ENCODE measurements at places on chromosomes 6 and 20.
A peak's percentile ranks its signal among the peaks of the same experiment; 100 is the strongest.

GRCh38 chr6:71396410-71396801 is 107.8 kb downstream of the OGFRL1 start:
- peak; percentile 75 for DNase-seq

DNA sequence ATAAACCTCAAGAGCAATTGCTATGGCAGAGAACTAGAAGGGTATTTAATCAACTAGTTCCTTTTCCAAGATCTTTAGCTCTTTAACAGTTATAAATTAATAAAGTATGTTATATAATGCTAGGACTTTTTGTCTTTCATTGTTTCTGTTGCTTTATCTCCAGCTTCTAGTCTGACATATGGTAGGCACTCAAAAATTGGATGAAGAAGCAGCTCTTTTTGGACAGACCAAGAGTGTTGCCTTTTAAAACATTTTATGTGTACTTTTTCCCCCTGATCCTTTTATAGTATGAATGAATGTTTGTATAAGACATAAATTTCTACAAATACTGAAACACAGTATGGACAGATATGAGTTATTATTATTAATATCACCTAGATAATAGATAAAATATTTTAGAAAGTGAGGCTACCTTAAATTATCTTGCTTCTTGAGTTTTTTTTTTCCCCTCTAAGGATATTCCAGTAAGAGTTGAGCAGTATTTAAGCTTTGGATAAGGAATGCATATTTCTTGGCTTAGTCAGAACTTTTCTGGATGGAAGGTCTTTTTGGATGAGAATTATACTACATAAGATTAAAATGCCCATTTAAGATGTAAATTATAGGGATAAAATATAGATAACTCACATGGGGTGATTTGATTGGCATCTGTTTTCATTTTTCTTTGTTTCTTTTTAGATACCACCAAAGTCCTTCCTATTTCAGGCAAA is 16.6 kb downstream of the LAMA2 start:
- DNase-seq: no peak

DNA sequence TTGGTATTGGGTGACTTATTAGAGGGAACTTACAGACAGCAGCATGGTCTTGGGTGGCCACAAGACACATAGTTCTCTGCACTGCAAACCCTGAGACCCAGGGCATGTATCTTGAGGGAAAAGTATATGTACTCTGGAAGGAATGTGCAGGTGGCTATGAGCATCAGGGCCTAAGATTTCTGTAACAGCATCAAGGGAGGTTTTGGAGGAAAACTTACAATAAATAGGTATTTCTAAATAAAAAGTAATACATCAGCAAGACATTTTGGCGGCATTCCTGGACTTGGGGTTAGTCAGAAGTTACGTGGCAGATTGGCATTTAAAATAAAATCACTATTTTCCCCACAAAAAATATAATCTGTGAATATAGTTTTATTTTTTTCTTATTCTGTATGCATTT is 8.0 kb upstream of the STX7 start:
- DNase-seq: no peak

GRCh38 chr20:37523911-37524700 is 3.1 kb downstream of the NNAT start:
- DNase-seq: no peak

GRCh38 chr6:1787894-1788293 is 178.2 kb downstream of the FOXC1 start:
- no peak for DNase-seq
